Astrocyte (in vitro differentiated cells and primary cell): ENCODE measurements at places on chromosomes 2 and 18.

DNA sequence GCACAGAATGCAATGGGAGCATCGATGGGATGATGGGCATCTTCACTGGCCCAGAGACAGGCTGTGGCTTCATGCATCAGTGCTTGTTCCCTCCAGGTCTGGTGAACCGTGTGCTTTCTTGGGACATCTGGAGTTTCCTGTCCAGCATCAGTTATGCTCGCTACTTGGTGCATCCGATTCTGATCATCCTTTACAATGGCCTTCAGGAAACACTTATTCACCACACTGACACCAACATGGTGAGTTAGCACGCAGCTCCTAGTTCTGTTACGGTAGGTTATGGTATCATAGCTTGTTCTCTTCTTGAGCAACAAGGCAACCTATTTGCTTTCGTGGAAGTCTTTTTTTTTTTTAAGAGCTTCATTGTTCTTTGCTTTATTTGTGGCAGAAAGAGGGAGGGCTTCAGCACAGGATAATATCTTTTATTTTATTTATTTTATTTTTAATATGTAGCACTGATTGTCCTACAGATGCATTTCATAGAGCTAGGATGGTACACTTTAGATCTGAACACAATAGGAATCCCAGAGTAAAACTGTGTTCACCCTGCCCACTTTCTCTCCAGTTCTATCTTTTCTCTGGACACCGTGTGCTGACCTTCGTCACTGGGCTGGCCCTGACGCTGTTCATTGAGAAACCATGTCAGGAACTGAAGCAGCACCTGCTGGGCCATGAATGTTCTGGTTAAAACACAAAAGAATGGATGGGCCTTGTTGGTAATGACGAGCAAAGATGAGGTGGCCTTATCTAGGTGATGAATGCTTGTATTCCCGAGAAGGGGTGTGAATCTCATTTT lies 71.2 kb upstream of the SEC11C start:
- no peak for DNase-seq

DNA sequence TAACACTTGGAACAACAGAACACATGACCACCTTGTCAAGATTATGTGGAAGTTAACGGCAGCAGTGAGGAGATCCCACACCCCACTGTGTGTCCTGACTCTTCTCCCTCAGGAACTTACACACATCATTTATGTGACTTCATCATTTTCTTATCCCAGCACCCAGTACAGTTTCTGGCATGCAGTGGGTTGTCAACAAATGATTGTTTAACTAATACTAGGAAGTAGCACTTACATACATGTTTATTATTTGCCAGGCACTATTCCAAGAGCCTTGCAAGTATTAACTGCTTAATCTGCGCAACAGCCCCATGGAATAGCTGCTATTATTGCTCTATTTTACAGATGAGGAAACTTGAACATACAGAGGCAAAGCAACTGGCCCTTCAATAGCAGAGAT lies 391.5 kb downstream of the TXNL1 start:
- DNase-seq, result no peak

DNA sequence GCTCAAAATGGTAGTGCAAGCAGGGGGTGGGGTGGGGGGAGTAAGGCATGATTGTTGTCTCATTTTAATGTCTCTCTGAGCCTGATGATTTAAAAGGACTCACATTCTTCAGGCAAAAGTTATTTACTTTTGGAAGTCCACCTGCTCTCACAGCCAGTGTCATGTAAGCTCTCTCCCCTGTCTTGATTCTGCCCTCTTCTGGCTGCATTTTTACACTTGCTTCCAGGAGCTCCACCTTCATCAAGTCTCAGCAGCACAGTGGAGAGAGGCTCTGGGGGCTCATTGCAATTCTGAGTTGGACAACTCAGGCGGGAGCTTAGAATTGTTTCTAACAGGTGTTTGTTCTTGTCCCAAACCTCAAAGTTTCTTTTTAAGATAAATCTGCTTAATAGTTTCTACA lies 39.2 kb downstream of the GNAL start:
- DNase-seq, result no peak

GRCh38 chr2:1910021-1910420 lies 165.7 kb upstream of the PXDN start:
- no peak for DNase-seq

DNA sequence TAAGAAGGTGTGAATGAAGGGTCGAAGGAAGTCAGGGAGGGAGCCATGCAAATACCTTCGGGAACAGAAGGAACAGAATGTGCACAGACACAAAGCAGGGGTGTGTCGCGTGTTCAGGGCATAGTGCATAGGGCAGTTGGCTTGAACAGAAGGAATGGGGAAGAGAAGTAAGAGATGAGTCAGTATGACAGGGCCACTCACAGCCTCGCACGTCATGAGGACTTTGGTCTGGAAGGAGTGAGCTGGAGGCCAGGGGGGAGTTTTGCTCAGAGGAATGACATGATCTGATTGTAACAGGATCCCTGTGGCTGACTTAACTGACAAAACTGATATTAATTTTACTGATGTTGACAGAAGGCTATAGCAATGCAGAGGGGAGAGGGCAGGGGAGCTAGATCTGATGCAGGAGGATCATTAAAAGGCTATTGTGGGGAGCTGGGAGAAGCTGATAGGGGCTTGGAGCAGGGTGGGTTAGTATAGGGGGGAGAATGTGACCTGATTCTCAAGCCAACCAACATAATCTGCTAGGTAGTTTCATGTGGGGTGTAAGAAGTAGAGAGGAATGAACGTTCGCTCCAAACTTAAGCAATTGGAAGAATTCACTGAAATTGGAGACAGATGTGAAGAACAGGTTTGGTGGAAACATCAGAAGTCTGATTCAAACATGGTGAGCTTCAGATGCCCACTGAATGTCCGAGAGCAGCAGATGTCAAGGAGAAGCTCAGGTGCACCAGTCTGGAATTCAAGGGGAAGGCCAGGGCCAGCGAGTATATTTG lies 60.4 kb upstream of the COPS8 start:
- DNase-seq, result peak; percentile 91

- DNase-seq, result no peak
These were observed 146.0 kb upstream of the SMAD2 start for GRCh38 chr18:48076461-48076860.

DNA sequence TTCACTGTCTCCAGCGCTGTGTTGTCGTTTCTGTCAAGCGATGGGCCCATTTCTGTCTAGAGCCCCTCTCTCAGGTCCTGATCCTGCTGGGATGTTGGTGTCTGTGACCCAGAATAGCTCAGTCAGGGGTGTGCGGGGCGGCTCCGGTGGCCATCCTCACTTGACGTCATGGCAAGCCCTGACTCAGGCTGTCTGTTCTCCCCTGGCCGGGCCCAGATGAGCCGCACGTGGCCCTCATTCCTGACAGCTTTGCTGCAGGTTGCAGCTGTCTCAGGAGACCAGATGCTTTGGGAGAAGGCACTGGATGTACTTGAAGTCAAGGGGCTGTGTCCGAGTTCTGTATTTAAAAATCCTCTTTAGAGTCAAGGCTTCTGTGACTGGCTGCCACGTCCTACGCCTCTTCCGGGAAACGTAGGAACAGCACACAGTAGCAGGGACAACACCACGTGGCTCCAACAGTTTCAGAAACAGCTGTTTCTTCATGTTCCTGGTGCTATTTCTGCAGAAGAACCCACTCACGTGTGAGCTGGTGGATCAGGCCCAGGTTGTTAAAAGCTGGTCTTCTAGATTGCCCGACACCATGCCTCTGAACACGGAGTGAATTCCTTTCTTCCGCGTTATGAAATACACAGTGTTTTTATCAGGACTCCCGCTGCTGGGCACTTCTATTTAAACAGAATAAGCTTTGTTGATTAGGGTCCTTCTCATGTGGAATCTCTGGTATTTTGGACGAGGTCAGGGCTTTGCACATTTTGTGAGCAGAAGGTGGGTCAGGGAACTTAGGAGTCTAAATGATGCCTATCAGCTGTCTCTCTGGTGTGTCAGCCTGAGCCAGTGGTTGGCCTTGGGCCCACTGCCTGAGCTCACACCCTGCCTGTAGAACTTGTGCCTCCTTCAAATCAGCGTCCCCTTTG lies 28.3 kb upstream of the NTSR2 start:
- peak; percentile 68 for DNase-seq

GRCh38 chr18:44789710-44790109 lies 109.0 kb downstream of the SETBP1 start:
- peak; percentile 50 for DNase-seq

DNA sequence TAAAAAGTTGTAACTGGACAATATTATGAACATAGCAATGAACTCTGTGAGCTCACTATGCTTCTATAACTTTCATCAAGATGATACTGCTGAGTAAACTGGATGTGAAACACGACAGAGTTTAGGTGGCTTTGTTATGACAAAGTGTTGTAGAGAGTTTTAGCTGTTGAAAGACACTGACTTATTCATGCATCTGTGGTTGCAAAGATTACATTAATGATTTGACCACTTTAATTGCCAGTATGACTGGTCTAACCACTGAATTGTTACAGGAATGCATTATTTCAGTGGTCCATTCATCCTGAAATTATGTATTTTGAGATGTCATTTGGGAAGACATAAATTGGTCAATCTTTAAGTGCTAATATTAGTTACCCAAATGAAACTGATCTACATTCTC lies 117.9 kb downstream of the SPHKAP start:
- DNase-seq, result no peak

GRCh38 chr18:46891742-46892214 lies 25.5 kb downstream of the PIAS2 start:
- DNase-seq, result no peak

GRCh38 chr2:236054621-236055305 lies 113.4 kb downstream of the GBX2 start:
- no peak for DNase-seq

DNA sequence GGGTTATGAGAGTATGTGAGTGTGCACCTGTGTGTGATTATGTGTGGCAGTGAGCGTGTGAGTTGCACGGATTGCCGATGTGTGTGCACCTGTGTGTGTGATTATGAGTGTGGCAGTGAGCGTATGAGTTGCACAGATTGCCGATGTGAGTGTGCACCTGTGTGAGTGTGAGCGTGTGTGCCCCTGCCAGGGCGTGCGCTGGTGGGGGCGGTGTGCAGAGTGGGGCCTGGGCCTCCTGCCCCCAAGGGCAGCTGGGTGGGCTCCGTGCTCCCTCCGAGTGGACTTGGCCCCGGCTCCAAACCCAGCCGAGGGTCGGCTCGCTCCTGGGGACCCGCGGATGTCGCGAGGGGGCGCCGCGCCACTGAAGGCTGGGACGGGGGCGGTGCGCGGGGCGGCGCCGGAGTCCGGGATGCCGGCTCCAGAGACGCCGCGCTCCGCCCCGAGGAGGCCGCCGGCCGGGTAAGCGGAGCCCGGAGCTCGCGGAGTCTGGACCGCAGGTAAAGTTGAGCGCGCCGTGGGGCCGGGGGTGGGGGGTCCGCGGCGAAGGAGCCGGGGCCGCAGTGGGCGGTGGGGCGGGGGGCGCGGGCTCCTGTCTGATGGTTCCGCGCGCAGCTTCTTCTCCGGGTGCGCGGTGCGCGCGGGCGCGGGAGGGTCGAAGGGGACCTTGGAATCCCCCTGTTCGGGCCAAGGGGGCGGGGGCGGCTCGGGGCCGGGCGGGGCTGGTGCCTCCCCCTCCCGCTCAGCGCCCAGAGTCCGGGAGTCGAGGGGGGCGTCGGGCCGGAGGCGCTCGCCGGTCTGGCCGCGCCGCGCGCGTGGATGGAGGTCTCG lies at the start of gene KCNG2:
Gene KCNG2, plus strand, starts transcription at position 421 of the 828 bp plus-strand sequence. CDS start 65,730 bp downstream, outside the sequence.
- DNase-seq, result no peak

DNA sequence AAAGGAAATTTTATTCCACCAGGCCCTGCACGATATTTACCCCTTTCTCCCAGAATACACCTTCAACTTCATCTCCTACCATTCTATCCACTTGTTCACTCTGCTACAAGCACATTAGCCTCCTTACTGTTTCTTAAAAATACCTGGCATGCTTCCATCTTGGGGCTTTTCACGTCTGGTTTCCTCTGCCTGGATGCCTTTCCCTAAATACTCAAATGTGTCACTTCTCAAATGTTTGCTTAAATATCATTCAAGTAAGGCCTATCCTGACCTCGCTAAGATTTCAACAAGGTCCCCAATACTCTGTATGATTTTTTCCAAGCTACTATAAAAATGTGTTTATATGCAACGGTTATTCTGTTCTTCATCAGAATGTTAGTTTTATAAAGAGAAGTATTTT lies 433.0 kb upstream of the CHAC2 start:
- no peak for DNase-seq

DNA sequence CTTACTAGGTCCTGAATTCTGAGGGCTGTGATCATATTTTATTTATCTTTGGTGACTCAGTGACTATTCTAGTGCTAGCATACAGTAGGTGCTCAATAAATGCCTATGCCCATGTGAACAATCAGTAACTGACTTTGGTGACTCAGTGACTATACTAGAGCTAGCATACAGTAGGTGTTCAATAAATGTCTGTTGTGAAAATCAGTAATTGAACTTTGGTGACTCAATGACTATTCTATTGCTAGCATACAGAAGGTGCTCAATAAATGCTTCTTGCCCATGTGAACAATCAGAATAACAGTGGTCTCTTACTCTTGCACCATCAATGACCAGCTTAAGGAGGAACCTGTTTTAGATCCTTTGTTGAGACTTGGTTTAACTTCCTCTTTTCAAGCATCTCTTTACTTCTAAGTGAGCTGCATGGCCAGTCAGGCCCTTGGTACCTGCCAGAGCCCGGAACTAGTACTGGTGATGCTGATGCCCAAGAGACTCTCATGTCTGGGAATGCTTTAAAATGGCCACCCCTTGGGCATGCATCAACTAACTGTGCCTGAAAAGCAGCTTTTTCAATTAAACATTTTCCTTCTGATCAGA lies 214.9 kb upstream of the SPRED2 start:
- DNase-seq, result no peak

- no peak for DNase-seq
These were observed 22.7 kb downstream of the MRO start for GRCh38 chr18:50797142-50797541.
